ENCODE measurements at places on chromosomes 3 and 15.
A peak's percentile ranks its signal among the peaks of the same experiment; 100 is the strongest.

- DNase-seq, result peak; percentile 45
These were observed 2.5 kb upstream of the FBN1 start for GRCh38 chr15:48647962-48648361.

DNA sequence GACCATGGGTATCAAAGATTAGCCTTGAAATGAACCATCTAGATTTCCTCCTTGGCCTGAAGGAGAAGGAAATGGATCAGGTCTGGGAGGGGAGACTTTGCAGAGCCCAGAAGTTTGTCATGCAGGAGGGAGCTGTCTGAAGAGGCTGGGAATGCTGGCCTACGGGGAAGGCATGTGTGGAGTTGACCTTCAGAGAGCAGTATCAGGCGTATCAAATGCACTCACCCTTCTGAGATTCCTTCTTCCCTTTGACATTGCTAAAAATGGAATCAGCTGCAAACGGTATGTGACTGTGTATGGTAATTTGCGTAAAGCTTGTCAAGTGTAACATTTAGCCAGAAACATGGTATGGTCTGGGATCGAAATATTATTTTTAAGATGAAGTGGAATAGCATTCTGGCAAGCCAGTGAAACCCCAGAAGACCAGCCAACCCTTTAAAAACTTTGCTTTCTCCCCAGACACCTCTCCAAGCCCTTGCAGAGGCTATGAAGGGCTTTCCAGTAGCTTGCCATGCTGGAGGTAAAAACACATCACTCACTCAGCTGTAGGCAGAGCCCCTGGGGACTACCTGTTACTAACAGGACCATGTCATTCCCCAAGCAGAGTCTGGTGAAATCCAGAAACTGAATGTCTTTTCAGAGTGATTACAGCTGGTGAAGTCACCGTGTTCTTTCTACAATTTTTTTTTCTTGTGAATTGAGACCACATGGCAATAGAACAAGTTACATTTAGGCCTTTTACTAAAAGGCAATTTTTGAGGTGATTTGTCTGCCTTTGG is 174.7 kb upstream of the SLC24A5 start:
- DNase-seq, result no peak

GRCh38 chr3:5298453-5298852 is 110.9 kb downstream of the EDEM1 start:
- DNase-seq, result peak; percentile 83

DNA sequence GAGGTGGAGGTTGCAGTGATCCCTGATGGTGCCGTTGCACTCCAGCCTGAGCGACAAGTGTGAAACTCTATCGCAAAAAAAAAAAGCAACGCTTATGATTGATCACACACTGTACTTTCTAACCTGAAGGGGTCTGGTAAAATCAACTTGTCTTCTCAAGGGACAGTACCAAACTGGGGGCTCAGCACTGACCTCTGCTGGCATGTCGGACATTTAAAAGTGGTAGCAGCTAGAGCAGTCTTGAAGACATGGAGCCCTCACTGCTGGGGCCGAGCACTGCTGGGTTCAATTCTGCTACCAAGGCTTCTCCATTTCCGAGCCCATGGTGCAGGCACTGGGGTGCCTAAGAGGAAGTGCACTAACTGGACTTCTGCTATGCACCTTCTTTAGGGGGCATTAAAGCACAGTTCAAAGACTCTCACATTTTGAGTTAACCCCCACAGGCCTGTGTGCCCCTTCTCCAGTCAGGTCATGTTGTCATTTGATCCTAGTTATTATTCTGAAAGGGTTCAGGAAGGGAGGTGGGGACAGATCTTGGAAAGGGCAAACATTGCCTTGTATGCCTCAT is 26.4 kb upstream of the LAMP3 start:
- DNase-seq, result peak; percentile 63

DNA sequence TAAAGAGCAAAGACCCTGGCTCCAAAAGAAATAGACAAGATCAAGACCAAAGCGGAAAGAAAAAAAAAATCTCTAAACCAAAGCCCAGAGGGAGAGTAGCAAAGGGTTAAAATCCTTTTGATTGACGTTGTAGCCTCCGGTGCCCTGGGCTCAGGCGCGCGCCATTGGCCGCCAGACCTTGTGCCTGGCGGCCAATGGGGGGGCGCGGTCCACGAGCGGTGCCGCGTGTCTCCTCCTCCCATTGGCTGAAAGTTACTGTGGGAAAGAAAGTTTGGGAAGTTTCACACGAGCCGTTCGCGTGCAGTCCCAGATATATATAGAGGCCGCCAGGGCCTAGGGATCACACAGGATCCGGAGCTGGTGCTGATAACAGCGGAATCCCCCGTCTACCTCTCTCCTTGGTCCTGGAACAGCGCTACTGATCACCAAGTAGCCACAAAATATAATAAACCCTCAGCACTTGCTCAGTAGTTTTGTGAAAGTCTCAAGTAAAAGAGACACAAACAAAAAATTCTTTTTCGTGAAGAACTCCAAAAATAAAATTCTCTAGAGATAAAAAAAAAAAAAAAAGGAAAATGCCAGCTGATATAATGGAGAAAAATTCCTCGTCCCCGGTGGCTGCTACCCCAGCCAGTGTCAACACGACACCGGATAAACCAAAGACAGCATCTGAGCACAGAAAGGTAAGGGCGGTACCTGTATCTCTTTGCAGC is at the start of gene HES1:
HES1 (plus strand) TSS at position 343 of the 713 bp plus-strand sequence; CDS start at position 576, 233 bp downstream.
- DNase-seq, result peak; percentile 95

- DNase-seq, result no peak
These were observed 11.5 kb downstream of the RBPMS2 start for GRCh38 chr15:64763874-64764273.

- no peak for DNase-seq
These were observed 14.3 kb downstream of the PLA2G4B start for GRCh38 chr15:41852736-41853590.

GRCh38 chr3:69553888-69554287 is 168.0 kb upstream of the FRMD4B start:
- no peak for DNase-seq

DNA sequence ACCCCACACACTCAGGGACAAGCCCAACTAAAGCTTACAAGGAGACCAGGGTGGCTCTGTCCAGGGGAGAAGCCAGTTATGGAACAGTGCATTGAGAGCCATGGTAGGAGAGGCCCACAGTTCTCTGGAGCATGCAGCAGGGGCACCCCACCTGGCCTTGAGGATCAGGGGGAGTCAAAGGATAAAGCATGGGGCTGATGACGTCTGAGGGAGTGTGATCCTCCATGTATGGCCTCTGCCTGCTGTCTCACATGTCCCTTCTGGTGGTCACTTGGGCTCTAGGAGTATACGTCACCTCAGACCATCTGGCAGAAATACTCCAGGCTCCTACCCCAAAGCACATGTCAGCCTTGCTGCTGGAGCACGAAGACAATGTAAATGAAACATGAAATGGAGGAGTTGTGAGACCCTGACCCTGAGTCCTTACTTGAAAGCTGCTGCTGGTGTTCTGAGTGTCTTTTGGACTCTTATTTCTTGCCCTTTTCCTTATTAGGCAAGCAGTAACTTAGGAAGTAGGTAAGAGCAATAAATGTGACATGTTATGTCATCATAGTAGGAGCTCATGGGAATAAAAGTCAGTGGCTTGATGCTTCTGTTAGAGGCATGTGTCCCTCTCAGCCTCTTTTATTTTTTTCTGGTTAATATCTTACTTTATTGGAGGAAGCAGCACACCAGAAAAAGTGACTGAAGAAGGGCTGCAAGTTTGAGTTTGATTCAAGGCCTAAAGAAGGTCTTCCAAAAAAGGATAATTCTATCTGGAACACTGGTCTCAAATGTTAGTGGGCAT is 15.5 kb downstream of the SRPRB start:
- DNase-seq, result no peak

DNA sequence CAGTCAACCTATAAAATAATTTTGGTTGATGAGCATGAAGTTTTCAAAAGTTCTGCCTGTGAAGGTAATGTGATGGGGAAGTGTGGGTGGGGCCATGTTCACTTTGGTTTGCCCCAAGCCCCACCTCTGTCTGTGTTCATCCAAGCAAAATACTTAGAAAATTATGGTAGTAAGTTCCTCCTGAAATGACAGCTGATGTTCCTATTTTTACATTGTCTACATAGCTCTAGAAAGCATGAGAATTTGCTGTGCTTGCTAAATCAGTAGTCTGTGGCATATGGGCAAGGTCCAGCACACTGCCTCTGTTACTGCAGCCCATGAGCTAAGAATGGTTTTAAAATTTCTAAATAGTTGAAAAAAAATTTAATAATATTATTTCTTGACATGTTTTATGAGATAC is 21.9 kb upstream of the CP start:
- DNase-seq, result no peak

DNA sequence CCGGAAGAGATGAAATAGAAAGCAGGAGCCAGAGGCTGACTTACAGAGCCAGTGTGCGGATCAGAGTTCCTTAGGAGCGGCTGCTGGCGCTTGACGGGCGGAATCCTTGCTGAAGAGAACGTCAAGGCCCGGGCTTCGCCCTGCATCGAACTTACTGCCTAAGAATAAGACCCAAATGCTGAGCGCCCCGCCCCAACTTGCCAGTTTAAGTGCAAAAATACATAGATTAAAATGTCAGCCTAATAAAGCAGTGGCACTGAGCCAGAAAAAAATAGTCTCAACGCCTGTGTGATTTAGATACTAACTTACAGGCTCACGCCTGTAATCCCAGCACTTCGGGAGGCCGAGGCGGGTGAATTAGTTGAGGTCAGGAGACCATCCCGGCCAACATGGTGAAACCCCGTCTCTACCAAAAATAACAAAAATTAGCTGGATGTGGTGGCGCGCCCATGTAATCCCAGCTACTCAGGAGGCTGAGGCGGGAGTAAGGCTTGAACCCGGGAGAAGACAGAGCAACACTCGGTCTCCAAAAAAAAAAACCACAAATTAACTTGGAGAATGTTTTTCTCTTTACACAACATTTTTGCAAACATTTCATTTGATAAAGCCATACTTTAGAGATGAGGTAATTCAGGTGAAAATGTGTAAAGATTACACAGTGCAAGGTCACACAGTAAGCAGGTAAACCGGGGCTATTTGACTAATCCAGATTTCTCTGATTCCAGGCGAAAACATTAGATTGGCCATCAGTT is 1.2 kb upstream of the UBP1 start:
- DNase-seq, result no peak

DNA sequence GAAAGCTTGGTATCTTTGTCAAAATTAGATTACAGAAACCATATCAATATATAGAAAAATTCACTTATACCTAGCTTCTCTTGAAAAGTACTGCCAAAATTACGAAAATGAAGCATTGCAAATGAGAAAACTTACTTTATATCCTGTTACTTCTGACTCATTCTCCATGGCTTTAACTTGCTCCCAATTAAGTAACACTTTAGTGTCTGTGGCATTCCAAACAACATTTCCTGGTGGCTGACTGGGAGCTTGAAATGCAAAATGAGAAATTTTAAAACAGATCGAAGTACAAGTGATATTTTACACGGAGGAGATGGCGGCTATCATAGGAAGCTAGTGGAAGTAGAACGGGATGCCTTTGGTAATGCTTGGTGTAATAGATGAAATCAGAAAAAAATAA is 347.3 kb downstream of the CNTN3 start:
- DNase-seq, result no peak

- DNase-seq, result peak; percentile 25
These were observed 280.7 kb downstream of the MFSD1 start for GRCh38 chr3:159082519-159082918.

DNA sequence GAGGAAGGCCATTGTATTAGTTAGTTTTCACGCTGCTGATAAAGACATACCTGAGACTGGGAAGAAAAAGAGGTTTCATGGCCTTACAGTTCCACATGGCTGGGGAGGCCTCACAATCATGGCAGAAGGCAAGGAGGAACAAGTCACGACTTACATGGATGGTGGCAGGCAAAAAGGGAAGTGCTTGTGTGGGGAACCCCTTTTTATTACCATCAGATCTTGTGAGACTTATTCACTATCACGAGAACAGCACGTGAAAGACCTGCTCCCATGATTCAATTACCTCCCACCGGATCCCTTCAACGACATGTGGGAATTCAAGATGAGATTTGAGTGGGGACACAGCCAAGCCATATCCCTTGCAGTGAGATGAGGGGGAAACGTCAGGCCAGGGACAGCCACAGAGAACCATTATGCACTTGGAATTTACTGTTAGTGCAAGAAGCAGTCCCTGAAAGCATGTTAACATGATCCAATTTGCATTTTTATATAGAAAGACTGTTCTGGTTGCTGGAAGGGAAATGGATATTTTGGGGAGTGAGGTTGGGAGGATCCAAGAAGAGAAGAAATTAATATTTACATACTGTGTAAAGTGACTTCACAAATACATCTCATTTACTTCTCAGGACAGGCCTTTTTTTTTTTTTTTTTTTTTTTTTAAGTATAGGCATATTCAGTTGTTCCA is 87.1 kb downstream of the ARNT2 start:
- DNase-seq, result no peak

DNA sequence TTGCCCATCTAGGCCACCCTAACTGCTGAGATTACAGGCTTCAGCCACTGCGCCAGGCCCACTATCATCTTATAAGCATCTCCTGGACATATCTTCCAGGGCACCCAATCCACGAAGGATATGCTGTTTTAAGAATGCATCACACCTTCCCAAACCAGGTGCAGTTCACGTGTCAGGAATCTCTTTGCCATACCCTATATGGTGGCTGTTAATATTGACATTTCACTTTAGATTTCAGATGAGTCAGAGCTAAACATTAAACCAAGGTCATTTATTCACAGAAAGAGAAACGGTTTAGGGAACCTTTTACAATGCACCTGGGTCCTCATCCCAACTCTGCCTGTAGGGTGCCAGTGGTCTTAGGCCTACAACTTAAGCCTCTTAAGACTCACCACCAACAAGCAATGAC is 85.7 kb downstream of the TBL1XR1 start:
- DNase-seq, result no peak

- no peak for DNase-seq
These were observed 257.4 kb upstream of the IL12A start for GRCh38 chr3:159731254-159731653.

DNA sequence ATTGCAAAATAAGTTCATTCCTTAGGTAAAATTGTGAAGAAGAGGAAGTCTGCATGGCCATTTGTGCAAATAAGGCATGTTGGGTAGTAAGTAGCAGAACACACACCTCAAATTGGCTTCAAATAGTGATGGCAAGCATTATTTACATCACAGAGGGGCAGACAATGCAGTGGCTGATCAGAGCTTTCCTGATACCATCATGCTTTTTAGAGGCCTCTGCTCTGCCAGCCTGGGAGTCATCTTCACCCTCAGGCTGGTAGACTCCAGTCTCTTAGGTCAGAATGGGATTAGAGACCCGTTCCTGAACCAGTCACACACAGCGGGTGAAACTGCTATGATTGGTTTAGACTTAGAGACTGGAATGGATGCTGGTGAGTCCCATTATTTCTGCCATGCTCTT is 396.0 kb upstream of the MCTP2 start:
- no peak for DNase-seq

GRCh38 chr3:82509106-82509842 is 747.8 kb upstream of the GBE1 start:
- no peak for DNase-seq
